ENCODE measurements at places on chromosomes 12 and 14.

DNA sequence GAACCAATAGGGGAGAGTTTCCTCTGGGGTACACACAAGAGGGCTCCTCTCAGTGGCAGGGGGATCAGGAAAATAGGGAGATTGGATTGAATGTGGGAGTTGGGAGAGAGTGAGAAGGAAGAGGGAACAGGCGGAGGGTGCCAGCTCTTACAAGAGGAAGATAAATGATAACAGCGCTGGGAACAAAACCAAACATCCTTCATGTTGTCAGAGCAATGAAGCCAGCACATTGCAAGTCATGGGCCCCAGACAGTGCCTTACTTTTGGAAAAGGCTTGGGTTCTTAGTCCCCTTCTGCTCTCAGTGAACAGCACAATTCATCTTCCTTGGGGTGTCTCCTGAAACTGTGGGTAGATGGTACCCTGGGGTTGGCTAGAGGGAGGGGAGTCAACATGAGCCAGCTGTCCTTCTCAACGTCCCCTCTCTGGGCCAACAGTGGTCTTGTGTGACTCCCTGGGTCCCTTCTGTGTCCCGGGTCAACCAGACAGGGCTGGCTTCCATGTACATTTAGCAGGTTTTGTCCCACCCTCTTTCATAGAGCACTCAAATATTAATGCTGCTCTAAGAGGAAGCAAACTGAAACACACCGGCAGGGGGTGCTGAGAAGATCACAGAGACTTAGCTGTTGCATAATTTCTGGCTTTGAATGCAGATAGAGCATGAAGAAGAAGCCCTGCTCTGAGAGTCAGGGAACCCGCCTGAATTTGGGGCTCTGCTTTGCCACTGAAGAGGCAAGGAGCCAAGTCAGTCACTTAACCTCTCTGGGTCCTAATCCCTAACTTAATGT lies 138.5 kb downstream of the ESRRB start:
- DNase-seq, result peak; percentile 40

- DNase-seq, result no peak
Measured at GRCh38 chr14:78834766-78835451, 664.7 kb downstream of the NRXN3 start.

DNA sequence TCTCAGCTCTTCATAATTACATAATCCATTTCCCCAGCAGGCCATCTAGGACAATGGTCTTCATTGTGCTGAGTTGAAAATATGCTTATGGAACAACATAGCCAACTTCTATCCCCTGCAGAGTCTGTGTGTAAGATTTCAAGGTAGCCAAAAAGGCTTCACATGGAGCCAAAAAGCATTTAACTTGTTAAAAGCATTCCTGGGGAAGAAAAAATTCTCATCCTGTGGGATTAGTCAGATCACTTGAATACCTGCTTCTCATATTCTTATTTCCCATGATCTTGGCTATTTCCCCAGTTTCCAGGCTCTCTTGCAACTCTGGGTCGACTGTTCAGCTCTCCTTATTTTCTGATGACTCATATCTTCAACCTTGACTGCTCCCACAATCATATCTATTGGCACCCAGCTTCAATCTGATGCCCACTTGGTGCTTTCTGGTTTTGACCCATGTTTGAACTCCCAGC lies 178.9 kb downstream of the KLHL28 start:
- no peak for DNase-seq

- no peak for DNase-seq
Measured at GRCh38 chr14:36227802-36228201, 51.3 kb upstream of the PTCSC3 start.

DNA sequence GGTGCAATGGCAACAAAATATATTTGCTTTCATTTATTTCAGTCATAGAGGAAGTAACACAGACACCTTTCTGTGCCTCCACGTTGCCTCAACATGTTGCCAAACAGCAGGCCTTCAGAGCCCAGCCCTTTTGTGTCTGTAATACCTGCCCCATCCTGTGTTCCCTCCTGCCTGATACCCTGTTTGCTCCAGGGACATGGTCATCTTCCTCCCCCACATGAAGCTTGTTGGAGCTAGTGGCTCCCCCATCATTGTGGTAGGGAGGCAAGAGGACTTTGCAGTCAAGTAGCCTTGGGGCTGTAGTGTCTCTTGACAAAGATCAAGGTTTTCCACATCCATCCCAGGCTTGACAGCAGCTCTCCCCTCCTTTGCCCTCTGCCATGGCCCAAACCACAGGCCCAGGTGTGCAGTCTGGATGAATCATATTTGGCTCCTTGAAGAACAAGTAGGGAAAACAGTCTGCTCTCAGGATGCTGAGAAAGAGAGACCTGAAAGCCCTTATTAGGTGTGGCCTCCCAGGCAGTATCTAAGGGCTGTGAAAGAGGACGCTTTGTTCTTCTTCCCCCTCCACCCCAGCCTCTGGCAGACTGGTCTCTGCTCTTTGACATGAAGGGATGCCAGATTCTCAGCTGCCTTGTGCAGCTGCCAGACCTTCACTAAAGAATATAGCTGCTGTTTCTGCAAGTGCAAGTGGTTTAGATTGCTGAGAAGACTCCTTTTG lies 329.0 kb downstream of the C12orf75 start:
- DNase-seq, result no peak

- no peak for DNase-seq
Measured at GRCh38 chr12:123150275-123150743, 581 bp downstream of the PITPNM2 start.

GRCh38 chr12:4911316-4911994 lies 1.8 kb downstream of the KCNA1 start:
- DNase-seq, result no peak

DNA sequence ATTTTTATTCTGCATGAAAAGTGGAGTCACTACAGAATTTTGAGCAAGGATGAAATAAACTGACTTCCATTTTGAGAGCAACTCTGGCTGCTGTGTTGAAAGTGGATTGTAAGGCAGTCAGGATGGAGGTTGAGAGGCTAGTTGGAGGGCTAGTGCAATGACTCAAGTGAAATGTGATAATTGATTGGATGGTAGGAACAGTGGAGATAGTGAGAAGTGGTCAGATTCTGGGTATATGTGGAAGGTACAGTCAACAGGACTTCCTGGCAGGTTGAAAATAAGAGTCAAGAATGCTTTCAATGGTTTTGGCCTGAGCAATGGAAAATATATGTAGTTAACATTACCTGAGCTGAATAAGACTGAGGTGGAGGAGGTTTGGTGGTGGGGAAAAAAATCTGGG lies 29.0 kb upstream of the CMAS start:
- DNase-seq, result no peak

DNA sequence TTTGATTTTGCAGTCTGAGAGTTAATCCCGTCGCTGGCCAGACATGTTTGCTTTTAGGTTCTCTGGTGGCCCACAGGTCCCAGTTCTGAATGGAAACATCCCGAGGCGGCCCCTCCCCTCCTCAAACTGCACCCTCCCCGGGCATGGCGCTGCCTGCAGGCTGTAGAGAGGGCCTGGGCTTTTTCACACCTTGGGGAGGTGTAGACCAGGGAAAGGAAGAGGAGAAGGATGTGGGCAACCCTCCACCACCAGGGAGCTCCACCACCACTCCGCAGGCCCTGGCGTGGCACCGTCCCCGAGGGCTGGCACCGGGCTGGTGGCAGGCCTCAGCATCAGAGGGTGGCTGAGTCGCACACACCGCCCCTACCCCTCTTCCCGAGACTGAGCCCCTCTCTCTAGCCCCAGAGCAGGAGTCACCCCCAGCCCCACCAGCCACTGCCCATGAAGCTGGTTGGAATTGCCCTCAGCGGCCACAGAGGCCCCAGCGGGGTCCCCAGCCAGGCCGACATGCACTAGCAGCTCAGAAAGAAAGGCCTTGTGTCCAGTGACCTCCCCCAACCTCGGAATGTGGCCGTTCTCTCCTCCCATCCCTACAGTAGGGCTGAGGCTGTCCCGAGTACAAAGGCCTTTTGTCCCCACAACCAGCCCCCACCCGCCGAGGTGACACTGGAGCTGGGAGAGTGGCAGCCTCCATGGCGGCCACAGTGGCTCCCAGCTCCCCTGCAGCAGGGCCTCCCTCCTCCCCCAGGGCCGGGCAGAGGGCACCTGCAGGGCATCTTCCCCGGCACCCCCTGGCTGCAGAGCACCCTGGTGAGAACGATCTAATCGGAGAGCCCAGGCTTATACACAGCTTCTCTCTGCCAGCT lies 23.5 kb upstream of the INF2 start:
- no peak for DNase-seq

GRCh38 chr12:29149691-29150281 lies 708 bp downstream of the FAR2 start:
- DNase-seq, result no peak

DNA sequence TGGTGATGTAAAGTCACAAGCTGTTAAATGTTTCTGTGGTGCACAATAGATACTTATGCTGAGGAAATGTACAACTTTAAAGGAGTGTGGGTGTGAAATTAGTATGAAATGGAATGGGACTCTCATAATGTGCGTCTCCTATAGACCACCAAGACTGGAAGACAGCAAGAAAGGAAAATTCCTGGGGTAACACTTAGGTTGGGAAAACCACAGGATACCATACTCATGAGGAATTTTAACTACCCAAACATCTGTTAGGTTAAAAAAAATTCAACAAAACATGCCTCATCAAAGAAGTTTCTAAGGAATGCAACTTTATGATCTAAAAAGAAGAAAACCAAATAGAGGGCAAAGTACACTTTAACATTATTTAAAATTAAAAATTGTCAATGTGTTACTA lies 113.7 kb upstream of the MYF6 start:
- no peak for DNase-seq

DNA sequence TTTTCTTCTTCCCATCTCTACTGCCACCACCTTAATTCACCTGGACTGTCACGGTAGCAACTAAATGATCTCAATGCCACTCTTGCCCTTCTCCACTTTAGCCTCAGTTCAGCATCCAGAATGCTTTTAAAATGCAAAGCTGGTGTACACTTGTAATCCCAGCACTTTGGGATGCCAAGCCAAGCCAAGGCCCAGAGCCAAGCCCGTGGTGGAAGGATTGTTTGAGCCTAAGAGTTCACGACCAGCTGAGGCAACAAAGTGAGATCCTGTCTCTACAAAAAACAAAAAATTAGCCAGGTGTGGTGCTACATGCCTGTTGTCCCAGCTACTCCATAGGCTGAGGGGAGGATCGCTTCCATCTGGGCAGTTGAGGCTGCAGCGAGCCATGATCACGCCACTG lies 5.9 kb downstream of the CIPC start:
- DNase-seq, result peak; percentile 75

GRCh38 chr12:3042394-3042793 lies 34.8 kb upstream of the TSPAN9 start:
- peak; percentile 12 for DNase-seq

GRCh38 chr14:81095539-81095938 lies 125.2 kb downstream of the GTF2A1 start:
- no peak for DNase-seq

DNA sequence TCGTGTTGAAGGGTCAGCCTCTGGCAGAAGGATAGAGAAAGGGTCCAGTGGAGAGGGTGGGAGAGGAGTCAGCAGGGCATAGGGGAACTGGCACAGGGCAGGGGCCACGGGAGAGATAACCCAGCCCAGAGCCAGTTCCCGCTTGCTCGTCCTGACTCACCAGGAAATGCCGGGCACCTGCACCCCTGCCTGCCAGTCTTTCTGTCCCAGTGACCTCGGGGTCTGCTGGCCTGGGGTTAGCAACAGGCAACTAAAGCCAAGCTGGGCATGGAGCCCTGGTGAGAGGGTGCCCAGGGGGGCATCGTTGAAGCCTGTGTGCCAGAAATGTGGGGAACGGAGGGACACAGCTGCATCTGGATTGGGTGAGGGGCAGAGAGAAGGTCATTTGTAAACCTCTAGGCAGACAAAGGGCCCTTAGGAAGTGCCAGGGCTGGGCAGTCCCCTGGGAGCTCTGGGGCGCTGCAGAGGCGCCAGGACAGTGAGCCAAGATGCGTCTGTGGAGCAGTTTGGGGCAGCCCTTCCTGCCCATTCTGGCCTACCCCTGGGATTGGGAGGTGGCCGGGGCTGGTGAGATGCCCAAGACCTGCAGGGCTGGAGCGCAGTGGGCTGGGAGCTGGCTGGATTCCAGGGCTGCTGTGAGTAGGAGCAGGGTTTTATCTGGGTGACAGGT lies 5.5 kb downstream of the TNFAIP2 start:
- DNase-seq, result peak; percentile 41

DNA sequence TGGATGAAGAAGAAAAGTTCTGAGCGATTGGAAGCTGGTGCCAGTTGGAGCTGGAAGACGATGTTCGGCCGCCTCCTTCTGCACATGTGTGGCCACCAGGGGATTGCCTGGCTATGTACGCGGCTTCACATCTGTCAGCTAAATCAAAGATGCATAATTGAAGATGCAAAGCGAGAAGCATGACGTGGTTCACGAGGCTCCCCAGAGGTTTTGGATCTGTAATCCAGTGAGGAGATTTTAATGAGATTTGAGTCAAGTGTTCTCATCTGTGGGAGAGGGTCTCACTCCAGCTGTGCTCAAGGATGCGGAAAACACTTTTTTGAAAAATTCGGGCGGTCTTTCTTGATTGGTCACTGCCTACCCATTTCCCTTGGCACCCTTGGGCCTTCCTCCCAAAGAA lies 94.6 kb downstream of the PAX9 start:
- DNase-seq, result no peak

- no peak for DNase-seq
Measured at GRCh38 chr12:40903040-40903439, 210.8 kb downstream of the CNTN1 start.

- no peak for DNase-seq
Measured at GRCh38 chr14:84760489-84761126, 769.3 kb upstream of the FLRT2 start.

- no peak for DNase-seq
Measured at GRCh38 chr12:32039917-32040575, 66.6 kb upstream of the BICD1 start.

DNA sequence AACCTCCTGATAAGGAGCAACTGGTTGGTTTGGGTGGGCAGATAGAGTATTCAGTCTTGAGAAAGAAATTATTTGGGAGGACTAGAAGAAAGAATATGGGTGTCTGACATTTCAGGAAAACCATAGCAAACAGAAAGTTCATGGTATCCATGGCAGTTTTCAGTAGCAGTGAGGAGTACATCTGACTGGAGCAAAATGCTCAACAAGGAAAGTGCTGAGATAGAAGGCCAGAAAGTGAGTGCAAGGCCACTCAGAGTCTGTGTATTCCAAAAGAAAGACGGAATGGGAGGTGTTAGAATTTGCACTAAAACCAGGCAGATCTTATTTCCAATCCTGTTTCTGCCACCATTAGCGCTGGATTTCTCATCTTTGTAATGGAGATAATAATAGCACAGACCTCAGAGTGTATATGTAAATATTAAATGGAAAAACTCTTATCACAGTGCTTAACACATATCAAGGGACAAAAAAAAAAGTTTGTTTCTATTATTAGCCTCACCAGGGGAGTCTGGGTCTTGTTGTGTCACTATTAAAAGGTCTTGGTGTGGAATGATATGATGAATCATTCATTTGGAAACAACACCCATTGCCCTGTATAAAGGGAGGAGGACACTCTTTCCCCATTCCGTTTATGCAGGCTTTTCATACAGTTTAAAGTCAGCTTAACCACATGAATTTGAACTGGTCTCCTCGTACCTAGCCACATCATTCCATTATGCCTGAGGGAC lies 349.8 kb downstream of the IPO8 start:
- no peak for DNase-seq
